Caco-2 (cell line): ENCODE measurements at places on chromosomes 6 and 20.
A peak's percentile ranks its signal among the peaks of the same experiment; 100 is the strongest.

GRCh38 chr6:75306064-75306463 is 21.5 kb upstream of the TMEM30A start:
- DNase-seq = no peak

DNA sequence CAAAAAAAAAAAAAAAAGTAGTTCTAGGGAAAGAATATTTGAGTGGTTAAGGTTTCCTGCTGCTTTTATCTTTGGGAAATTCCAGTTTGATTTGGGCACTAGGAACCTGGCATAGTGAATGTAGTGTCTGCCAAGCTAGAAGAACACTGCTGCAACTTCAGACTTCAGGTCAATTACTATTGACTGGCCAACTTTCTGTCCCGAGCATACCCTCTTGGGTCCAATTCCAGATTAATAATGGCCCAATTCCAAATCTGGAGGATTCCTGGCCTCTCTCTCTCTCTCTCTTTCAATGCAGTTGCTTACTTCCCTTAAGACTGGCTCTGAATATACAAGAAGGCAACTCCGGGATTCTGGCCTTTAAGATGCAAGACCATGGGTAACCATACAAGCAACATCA is 74.9 kb downstream of the ANKEF1 start:
- DNase-seq = no peak

GRCh38 chr6:158730541-158730907 is 80.7 kb downstream of the SYTL3 start:
- no peak for DNase-seq

DNA sequence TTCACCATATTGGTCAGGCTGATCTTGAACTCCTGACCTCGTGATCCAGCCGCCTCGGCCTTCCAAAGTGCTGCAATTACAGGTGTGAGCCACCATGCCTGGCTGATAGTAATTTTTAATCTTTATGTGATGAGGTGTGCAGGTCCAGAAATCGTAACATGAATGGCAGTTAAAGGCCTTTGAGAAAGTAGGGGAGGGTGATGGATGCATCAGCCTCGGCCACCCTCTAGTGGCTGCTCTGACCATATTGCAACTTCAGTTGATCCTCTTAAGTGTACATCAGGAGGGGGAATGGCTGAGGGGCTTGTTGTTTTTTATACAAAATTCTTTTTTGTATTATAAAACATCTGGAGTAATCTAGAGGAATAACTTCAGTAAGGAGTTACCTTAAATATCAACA is 193.0 kb downstream of the ZFAND3 start:
- peak; percentile 35 for DNase-seq

- no peak for DNase-seq
Measured at GRCh38 chr6:46291275-46291633, 120.5 kb upstream of the ENPP5 start.

GRCh38 chr6:46103441-46104115 is 26.2 kb upstream of the ENPP4 start:
- DNase-seq = no peak

GRCh38 chr6:5403609-5404008 is 142.3 kb downstream of the FARS2 start:
- no peak for DNase-seq

- peak; percentile 60 for DNase-seq
Measured at GRCh38 chr20:44448753-44449546, 26.7 kb upstream of the TTPAL start.

GRCh38 chr6:137097526-137097925 is 52.8 kb upstream of the IL20RA start:
- no peak for DNase-seq

DNA sequence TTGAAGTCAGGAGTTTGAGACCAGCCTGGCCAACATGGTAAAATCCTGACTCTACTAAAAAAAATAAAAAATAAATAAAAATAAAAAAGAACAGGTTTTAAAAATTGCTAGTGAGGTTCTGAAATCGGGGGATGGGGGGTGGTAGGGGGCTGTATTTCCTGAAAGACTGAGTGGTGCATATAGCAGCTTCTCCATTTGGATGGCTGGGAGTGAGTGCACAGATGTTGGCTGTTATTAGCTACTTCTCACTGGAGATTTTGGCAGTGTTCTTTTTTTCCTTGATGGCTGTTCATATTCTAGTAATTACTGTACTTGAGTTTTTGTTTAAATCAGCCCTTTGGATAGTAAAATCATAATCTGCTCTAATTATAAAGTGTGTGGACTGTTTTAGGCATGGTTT is 79.8 kb downstream of the RTN4IP1 start:
- no peak for DNase-seq

- DNase-seq = peak; percentile 5
Measured at GRCh38 chr6:100573166-100573565, 108.4 kb upstream of the SIM1 start.

GRCh38 chr6:36098920-36099647 is 31.2 kb upstream of the MAPK13 start:
- no peak for DNase-seq

DNA sequence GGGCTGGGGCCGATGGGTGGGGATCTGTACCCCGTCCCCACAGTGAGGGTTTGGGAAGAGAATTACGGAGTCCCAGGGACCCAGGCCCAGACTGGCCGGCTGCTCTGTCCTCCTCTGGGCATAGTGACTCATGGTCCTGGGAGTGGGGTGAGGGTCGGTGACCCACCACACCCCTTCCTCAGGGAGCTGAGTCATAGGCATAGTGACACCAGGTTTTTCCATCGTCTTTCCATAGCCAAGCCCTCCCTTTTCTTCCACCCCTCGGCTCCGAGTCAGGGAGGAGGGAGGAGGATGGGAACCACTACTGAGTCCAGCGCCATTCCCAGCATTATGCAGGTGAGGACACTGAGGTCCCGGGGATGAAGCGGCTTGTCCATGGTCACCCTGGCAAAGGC is 8.9 kb downstream of the CYP21A2 start:
- DNase-seq = no peak

- no peak for DNase-seq
Measured at GRCh38 chr20:51218603-51219002, 195.7 kb upstream of the KCNG1 start.

DNA sequence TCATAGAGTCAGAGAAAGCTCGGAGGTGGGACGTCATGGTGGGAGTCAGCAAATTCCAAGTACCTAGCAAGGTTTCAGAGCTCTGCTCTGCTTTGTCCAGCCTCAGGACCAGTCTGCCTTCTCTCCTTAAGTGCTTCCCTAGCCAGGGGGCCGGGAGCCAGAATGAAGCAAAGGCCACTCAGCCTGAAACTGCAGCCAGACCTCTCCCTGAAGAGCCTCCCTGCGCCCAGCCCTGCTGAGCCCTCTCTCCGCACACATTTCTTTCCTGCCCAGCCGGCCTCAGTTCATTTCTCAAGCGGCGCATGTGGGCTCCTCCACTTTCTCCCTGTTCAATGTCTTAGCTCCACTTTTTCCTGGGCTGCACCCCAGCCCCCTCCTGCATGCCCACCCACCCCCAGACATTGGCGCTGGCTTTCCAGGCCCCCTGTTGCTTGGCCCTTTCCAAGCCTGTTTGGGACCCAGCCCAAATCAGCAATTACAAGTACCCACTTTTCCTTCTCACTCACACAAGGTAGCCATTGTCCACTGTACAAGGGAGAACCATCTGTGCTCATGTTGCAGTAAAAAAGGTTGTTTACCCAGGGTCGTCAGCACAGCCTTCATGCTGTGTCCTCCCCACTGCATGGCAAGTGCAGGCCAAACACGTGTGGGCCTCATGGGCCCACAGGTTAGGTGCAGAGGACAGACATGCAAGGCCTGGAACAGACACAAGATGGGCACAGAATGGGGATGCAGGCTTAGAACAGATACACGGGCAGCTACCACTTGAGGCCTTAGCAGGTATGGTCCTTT is 147.1 kb downstream of the MRPL14 start:
- DNase-seq = no peak
